ENCODE measurements at places on chromosomes 2 and 18. TPM values are rescaled to one million over a fixed set of nuclear protein-coding genes. Genes with fewer than 3 reads are reported as not detected.

ACTG2 gene
- 416 TPM for total RNA-seq

CIB4 gene
- not detected for total RNA-seq

CD8B gene
- total RNA-seq = 1.2 TPM

SERPINB12 gene
- not detected for total RNA-seq

CSRNP3 gene
- 5.4 TPM for total RNA-seq

NYAP2 gene
- 1.7 TPM for total RNA-seq
